ENCODE measurements at places on chromosomes 7 and 10. TPM values are rescaled to one million over a fixed set of nuclear protein-coding genes. Genes with fewer than 3 reads are reported as not detected.

SFTPA1 gene
- polyA plus RNA-seq, result not detected

SUGCT gene
- polyA plus RNA-seq, result 18.8 TPM

OR2A12 gene
- 0.04 TPM for polyA plus RNA-seq

KIAA1549 gene
- polyA plus RNA-seq, result 3.9 TPM

CXCL12 gene
- 46.6 TPM for polyA plus RNA-seq

WNT8B gene
- polyA plus RNA-seq, result 0.09 TPM

ANKMY2 gene
- polyA plus RNA-seq, result 34.0 TPM

UPK3B gene
- polyA plus RNA-seq, result 48.0 TPM

ZNF239 gene
- polyA plus RNA-seq, result 8.5 TPM
